ENCODE measurements at places on chromosomes 4 and X.

- DNase-seq = no peak
These were observed 66.6 kb downstream of the ATXN3L start for GRCh38 chrX:13253223-13253622.

DNA sequence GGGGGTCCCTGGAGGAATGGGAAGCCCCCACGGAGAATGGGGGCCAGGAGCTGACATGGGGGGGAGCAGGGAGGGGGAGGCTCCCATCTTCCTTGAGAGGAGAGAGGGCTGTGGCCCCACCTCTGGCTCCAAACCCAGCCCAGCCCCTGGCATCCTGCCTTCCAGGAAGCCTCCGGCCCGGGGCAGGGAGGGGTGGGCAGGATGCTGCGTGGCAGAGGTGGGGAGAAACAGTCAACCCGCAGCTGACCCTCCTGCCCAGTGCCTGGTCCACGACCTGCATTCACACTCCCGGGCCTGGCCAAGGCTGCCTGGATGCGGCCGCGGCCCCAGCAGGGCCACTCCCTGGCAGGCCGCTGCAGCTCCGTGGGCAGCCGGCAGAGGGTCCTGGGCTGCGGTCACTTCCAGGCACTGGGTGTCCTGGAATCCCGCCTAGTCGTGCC is 39.0 kb downstream of the CPLX1 start:
- no peak for DNase-seq

- DNase-seq = no peak
These were observed 1162.8 kb upstream of the PRKX start for GRCh38 chrX:4876268-4876667.

- DNase-seq = no peak
These were observed 62.3 kb downstream of the UCHL1 start for GRCh38 chr4:41318839-41319530.

DNA sequence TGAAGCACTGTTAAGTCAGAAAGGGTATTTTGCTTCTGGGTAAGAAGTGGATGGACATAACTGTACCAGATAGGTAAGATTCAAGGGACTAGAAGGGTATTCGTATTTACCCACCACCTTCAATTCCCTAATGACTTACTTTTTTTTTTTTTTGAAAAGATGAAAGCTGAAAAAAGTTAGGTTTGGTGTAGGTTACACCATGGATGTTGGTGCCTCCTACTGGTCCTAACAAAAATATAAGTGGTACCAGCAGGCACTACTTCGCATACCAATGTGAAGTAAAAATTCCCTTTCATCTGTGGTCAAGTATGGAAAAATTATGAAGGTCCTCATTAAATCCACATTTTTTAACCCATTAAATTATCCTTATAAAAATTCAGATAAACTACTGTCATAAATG is 7.2 kb downstream of the ANKRD17 start:
- no peak for DNase-seq

DNA sequence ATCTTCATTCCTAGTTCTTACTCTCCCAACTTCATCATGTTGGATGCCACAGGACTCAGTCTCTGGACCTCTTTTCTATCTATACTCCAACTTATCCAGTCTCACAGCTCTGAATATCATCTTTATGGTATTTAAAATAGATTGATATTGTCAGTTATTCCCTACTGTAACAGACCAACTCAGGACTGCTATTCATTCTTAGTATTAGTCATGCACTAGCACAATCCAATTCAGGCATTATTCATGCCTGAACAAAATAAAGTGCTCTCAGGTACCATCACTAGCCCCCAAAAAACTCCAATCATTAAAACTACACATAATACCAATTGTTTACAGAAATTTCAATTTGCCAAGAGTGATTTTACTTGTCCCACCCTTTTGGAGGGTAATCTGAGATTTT is 37.7 kb downstream of the FRYL start:
- no peak for DNase-seq

GRCh38 chr4:74097116-74097515 is 1.9 kb downstream of the CXCL2 start:
- no peak for DNase-seq

GRCh38 chrX:80223982-80224579 is 196.2 kb upstream of the TENT5D start:
- no peak for DNase-seq

DNA sequence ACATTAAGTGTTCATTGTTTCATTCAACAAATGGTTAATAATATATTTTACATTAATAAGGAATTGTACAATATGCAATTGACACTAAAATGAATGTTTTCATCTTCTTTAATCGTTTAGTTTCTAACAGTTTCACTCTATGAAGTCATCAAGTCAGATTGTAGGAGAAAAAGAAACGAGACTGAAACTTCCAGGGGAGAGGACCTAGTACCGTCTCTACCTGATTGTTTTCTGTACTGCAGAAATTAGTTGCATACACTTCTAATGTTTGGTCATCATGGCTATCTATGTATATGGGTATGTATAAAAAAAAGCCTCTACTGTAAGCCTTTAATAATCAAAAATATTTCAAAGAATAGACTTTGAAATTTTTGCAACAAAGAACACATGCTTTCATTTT is 1350.9 kb downstream of the ARAP2 start:
- no peak for DNase-seq

GRCh38 chr4:71303850-71304249 is 35.0 kb upstream of the SLC4A4 start:
- no peak for DNase-seq

GRCh38 chrX:47245156-47245555 is 12.3 kb downstream of the USP11 start:
- DNase-seq = no peak

DNA sequence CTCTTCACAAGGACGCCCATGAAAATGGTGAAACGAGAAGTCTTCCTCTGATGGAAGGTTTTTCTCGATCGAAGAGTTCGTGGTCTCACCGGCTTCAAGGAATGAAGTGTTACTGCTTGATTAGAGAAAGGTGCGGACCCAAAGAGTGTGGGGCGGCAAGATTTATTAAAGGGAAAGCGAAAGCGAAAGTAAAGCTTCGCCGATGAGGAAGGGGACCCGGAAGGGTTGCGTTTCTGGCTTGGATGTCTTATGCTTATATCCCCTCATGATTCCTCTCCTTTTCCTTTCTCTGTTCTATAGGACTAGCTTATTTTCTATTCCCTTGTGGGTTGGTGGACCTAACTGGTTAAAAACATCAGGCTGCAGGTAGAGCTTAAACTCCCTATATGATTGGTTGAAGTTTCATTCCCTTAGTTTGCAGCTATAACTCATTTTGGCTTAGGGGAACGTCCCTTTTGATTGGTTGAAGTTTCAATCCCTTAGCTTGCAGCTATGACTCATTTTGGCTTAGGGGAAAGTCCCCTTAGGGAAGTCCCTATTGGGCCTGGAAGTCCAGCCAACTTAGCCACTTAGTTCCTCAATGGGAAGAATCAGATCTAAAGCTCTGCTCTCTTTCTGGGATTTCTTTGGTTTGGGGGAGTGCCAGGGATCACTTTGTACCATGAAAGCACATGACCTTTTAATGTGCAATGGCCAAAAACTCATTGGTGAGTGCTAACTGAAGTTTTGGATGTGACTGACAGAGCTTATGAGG is 1025.0 kb upstream of the PCDH10 start:
- DNase-seq = no peak

GRCh38 chr4:67480810-67481209 is 64.5 kb downstream of the CENPC start:
- DNase-seq = no peak

GRCh38 chrX:55713631-55714030 is 3.9 kb upstream of the RRAGB start:
- DNase-seq = no peak

GRCh38 chrX:108601276-108601675 is 135.1 kb downstream of the IRS4 start:
- DNase-seq = no peak

DNA sequence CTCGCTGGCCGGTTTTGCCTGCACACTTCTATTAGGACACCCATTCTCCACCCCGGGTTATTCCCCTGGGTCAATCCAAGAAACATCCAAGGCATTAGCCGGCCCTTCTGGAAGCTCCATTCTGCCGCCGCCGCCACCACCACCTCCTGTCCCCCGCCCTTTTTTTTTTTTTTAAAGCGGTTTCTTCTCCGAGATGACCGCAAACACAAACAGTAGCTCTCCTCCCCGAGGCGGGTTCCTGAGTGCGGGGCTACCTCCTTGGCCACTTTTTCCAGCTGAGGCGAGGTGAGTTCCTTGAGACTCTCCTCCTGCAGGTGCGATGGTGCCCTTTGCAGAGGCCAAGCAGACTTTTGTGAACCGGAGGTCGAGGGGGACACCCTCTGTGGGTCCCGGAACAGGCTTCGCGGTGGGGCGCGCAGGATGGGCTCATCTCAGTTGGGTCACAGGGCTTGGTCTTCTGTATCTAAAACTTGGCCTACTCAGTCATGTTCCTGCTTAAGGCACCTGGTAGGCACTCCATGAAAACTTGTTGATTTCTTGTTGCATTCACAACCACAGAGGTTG is 930 bp downstream of the NWD2 start:
- DNase-seq = no peak

GRCh38 chrX:73964579-73964978 is 339.4 kb upstream of the ZCCHC13 start:
- DNase-seq = no peak

DNA sequence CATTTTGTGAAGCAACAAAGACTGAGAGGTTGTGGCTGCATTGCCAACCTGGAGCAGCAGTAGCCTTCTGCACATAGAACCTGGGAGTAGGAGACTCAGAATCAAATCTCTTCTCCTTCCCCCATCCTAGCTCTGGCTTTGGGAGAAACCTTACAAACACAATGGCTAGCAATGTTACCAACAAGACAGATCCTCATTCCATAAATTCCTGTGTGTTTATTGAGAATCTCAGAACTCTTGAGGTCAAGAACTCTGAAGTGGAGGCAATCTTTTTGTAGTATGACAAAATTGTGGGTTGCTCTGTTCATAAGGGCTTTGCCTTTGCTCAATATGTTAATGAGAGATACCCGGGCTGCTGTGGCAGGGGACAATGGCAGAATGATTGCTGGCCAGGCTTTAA is 406.7 kb upstream of the SPANXN1 start:
- no peak for DNase-seq

GRCh38 chrX:11406109-11406765 is 113.0 kb downstream of the AMELX start:
- no peak for DNase-seq

- no peak for DNase-seq
These were observed 9.3 kb upstream of the EFHC2 start for GRCh38 chrX:44352758-44353157.

DNA sequence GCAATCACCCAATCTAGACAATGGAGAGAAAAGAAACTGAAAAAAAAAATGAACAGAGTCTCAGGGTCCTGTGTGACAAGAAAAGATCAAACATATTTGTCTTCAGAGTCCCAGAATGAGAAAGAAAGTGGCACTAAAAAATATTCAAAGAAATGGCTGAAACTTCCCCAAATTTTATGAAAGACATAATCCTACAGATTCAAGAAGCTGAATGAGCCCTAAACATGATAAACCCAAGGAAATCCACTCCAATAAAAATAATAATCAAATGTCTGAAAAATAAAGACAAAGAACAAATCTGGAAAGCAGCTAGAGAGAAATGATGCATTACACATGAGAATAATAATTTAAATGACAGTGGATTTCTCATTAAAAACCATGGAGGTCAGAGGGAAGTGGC is 130.3 kb upstream of the CITED1 start:
- no peak for DNase-seq

DNA sequence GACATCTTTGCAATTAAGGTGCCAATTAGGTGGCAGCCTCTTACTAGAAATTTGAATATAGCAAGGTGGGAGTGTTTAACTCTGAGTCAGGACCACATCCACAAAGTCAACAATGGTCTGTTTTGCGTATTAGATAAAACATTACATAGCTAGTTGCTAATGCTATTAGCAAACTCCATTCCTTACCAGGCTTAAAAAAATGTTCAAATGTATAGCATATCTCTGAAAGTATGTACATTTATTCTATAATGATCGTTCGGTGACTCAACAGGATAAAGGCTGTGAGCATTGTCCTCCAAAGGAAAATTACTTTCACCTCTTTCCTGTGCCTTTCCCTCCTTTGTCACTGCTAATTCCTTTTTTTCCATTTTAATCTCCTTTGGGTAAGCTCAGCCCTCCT is 74.5 kb downstream of the SYTL5 start:
- DNase-seq = no peak

DNA sequence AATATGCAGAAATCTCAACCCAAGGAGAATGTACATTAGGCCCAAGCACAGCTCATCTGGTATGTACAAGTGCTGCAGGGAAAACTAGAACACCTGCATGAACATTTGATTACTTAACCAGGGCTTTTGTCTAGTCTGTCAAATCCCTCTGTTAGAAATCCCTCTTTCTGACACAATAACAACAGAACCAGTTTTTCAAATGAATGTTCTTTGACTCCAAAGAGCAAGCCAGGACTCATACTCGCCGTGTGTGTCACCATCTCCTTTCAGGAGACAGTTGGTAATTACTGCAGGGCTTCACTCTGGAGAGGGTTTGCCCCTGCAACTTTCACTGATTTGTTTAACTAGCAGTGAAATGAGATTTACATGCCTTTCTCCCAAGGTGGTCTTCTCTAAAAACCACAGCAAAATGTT is 143.0 kb upstream of the FAM241A start:
- no peak for DNase-seq

DNA sequence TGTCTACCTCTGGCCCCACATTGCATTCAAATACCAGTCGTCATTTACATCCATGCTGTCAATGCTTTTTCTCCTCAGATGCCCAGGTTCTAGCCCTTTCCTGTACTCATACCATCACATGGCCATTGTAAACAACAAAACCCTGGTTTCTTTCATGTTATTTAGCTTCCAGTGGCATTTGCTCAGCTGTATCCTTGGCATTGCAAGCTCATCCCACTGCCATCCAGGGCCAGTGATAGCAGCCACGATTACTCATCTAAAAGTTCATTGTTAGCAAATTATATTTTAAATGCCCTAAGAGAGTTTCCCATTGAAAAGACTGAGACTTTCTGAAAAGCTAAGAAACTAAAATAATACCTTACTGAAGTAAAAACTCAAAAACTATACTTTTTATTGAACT is 34.0 kb downstream of the VEGFC start:
- no peak for DNase-seq

DNA sequence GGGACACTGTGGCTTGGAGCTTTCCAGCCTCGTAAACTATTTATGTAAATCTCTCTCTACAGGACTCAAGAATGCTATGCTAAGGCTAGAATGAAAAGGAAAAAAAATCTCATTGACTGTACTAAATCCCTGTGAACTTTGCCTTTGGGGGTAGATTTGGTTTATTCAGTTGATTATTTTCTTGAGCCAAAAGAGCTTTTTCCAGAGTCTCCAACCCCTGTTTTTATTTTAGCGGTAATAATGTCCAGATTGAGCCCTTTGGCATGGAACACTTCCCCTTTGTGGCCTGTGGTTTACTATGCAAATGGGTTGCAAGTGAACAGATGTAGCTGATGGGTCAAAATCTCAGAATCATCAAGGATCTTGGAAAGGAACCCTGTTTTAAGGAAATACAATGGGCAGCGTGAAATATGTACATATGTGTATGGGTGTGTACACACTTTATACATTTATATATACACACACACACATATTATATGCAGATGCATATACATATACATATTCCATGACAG is 72.9 kb downstream of the FAM9B start:
- DNase-seq = no peak

Measured in activated CD4-positive, CD25-positive, alpha-beta regulatory T cell treated with anti-CD3 and anti-CD28 coated beads, Interleukin-2, amount 50 U/mL, for 72 hours (primary cell).